ENCODE measurements at places on chromosomes 16 and 17.

GRCh38 chr16:20768121-20768520, 4.3 kb downstream of the ACSM3 start:
- no peak for DNase-seq

DNA sequence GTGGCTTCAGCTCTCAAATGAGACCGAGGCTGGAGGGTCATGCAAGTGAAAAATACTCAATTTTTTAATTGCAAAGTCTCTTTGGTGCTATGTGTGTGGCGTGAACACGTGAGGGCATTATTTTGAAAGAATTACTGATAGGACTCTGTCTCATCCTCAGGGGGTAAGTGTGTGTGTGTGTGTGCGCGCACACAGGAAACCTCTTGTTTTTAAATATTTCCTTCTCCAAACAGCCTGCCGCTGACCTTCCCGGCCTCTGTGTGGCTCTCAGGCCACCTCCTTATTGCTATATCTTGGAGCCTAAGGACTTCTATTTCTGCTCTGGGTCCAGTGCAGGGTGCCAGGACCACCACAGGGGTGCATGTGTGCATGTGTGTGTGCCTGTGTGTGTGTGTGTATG, 99.7 kb downstream of the CMIP start:
- DNase-seq, result no peak

DNA sequence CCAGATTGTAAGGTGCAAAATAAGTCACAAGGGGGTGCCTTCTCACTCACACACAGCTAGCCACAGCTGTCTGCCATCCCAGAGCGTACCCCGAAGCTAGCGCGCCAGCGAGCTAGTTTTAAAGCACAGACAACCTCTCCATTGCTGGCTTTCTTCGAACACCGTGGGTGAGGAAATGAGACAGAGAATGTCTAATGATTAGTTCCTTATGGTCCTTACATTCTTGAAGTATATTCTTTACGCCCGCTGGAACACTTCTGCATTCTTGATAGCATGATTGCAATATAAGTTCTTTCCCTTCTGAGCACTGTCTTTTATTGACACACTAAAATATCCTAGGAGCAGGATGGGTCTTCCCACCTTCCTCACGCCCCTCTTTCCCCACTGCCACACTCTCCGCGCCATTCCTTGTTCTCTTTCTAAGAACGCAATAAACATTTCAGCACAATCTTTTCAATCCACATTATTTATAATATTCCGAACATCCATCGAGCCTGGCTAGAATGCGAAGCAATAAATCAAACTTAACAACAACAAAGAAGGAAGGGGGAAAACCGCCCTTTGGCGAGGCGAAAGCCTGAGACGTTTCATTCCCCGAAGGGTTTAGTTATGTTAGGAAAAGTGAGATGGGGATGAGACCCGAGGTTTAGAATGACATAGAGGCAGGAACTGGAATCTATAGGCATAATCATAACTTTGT, 251.3 kb downstream of the NTN1 start:
- DNase-seq, result no peak

DNA sequence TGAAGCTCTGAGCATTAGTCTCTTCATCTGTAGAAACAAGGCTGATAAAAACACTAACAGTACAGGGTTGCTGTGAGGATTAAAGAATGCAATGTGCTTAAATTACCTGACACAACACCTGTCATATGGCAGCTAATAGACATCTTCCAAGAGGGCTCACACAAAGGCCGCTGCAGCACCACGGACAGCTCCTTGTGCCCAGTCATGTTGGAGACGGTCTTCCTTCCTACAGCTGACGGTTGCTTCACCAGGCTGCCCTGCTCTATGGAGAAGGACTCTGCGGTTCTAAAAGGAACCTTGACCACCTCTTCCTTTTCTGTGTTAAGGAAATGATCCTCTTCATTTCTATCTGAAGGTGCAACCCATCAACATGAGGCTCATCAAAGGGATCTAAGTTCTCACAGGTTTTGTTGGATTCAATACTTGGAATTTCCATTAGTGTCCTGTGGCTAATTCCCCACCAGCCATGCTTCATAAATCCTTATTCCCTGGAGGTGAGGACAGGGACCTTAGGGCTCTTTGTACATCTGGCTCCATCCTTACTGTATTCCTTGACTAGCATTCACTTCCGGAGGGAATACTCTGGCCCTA, 138.9 kb upstream of the CES5A start:
- no peak for DNase-seq

- no peak for DNase-seq
Measured at GRCh38 chr16:5056352-5056751, 9.4 kb downstream of the C16orf89 start.

GRCh38 chr17:81037798-81038733, 3.1 kb downstream of the BAIAP2 start:
- DNase-seq, result no peak

DNA sequence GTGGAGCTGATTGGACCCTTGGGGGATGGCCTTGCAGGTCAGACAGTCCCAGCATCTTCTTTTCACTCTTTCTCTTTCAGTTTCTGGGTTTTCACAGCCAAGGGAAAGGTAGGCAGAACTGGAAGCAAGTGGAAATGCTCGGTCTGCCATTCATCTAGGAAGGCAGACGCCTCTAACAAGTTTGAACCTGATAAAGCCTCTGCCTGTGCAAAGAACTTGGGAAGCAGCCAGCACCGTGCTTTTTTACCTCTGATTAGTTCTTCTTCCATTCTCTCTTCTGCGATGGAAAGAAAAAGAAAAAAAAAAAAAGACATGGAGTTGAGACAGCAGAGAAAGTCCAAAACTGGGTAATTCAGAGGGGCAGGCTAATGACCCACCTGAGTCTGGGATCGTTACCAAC, 997.8 kb upstream of the EEF2KMT start:
- no peak for DNase-seq

All from cortex of kidney (tissue), 1 donor.